ENCODE measurements at places on chromosomes 2 and 18.

- DNase-seq: no peak
Observed at GRCh38 chr2:165008730-165009315, 53.5 kb upstream of the SLC38A11 start.

DNA sequence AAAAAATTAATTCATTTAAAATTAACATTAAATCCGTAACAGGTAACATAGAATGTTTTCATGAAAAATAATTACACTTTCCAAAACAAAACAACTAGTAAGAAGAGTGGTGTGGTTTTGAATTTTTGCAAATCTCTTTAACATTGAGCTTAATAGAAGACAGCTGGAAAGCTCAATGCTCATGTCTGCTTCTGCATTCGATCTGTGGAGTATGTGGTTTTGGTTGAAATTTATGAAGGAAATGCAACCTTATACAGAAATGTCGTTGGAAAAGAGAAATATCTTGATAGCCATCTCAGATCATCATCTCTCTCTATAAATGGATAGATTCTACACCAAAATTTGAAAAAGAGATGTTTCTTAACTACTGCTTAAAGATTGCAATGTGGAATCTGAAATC, 17.3 kb upstream of the FHL2 start:
- DNase-seq: no peak

- no peak for DNase-seq
Observed at GRCh38 chr2:101610750-101611315, 86.7 kb upstream of the MAP4K4 start.

GRCh38 chr2:187481543-187481942, 33.5 kb upstream of the CALCRL start:
- DNase-seq: no peak

GRCh38 chr2:151808258-151809072, 19.8 kb downstream of the ARL5A start:
- DNase-seq: no peak

- DNase-seq: no peak
Observed at GRCh38 chr2:64202206-64202845, 58.1 kb upstream of the PELI1 start.

GRCh38 chr18:62435435-62436031, 87.3 kb upstream of the ZCCHC2 start:
- no peak for DNase-seq

GRCh38 chr2:177929662-177930522, 142.7 kb downstream of the PDE11A start:
- no peak for DNase-seq

GRCh38 chr2:180907731-180908130, 72.7 kb upstream of the UBE2E3 start:
- no peak for DNase-seq

All from right hindlimb (tissue), 1 donor.